ENCODE measurements at places on chromosomes 7 and 10.

GRCh38 chr10:62543571-62544355, 169.6 kb downstream of the ZNF365 start:
- DNase-seq: no peak

DNA sequence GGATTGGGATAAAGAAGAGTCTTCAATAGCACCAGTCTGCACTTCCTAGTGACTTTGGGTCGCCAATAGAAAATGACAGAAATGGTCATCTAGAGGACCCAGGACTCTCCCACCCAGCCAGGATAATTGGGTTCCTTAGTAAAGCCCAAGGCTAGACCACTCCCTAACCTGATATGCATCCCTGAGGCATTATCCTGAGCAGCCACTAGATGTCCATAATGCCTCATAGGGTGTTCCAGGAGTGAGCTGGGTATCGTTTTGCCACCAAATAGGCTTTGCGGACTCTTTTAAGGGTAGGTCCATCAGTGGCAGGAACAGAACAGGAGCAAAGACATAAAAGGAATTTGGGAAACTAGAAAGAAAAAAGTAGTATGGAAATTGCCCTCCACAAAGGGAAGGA, 4.5 kb upstream of the LRRC4 start:
- DNase-seq: no peak

DNA sequence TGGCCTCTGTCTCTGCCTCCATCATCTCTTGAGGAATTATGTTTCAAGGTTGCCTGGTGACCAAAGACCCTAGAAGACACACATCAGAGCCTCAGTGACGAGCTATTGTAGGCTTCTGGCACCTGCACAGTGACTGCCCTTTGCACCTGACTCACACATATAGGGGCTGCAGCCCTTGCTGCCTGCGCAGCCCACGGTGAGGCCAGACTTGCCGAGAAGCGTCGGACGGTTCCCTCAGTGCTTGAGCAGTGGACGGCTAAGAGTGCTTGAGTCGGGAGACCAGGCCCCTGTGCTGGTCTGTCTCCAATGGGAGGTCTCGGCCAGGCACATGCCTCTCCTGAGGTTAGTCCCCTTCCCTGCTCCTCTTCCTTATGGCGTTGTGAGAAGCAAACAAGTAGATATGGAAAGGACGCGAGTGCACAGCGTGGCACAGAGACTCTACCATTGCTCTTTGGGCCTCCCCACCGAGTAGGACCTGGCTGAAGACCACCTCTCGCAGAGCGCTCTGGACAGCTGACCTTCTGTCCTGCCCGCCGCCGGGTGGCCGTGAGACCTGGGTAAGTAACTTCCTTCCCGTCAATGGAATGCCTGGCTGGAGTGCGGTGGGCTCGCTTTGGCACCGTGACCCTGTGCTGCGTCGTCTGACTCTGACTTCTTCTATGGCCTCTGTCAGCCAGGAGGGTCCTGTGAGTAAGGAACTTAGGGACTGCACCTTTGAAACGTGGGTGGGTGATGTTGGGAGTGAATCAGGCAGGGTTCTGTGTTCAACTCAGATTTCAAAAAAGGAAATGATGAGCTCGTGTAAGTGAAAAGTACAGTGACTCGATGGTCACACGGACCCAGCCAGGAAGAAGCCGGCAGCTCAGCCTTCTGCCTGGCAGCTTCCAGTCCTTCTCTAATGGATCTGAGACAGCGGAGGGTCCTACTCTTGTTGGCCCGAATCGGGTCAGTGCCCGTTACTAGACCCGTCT, 33.7 kb downstream of the ZNF775 start:
- DNase-seq: no peak

- DNase-seq: no peak
Observed at GRCh38 chr10:131063311-131063710, 248.2 kb downstream of the TCERG1L start.

DNA sequence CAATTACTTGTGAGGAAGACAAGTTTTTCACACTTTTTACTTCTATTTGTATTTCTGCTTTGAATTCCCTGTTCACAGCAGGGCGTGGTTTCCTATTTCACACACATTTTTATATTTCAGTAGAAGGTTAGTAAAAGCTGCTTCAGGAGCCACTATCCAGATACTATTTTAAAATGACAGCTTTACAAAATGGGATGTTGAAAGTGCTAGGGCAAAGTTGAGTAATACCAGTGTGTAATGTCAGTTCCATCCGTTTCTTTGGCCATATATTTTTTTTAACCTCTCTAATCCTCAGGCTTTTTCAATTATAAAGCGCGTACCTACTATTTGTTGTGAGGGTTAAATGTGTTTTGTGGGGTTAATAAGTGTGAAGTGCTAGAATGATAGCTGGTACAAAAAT, 276.6 kb downstream of the GPR158 start:
- no peak for DNase-seq

DNA sequence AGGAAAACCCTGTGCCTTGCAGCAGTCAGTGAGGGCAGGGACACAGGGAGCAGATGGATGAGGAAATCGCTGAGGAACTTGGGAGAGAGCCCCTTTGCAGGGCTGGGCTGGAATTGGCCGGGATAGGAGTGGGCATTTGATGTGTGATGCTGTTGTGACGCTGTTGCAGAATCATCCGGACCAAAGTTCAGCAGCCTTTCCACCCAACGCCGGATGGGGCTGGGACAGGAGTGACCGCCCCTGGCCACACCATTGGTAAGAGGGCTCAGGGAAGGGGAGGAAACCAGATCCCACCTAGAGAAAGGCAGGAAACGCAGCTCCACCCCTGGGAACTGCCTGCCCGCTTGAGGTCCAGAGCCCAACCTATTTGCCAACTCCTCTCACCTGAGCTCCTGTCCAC, 33.9 kb downstream of the PAX2 start:
- no peak for DNase-seq

- DNase-seq: no peak
Observed at GRCh38 chr7:74284781-74285259, 4.4 kb upstream of the CLIP2 start.

DNA sequence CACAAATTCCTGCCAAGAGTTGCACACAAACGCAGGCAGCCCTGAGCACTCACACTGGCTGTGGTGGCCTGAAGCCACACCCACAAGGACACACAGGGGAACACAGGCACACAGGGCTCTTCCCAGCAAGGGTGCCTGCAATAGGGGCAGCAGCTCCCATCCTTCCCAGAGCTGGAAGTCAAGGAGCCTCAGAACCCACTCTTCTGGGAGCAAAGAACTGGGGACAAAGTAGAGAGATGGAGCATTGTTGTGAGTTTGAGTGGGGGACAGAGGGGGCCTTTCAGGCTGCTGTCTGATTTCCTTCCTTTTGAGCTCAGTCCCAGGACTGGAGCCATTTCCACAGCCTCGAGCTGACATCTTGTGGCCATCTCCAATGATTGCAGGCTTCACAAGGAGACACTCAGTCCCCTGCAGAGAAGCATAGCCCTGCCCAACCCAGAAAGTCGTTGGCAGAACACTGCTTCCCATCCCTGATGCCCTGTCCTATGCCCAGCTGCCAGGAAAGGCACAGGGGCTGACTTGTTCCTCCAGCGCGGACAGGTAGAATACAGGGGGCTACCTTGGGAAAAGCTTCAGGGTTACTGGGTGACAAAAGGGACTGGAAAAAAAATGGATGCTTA, 34.4 kb upstream of the SLF2 start:
- peak; percentile 73 for DNase-seq

- DNase-seq: no peak
Observed at GRCh38 chr10:44745920-44746319, 165.2 kb upstream of the TMEM72 start.

DNA sequence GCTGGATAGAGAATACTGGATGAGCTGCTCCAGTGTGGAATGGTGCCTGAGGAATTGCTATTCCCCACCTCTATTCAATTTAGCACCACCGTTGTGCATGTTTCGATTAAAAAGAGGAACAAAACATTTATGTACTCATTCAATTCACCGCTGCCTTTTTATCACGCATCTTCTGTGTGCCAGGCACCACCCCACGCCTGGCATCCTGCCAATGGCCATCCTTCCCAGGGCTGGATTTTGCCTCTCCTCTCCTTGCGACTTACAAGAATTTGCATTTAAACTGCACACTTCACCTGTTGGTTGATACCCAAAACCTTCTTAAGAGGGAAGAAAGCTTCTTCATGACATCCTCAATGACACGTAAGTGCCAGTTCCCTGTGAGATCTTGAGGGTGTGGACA, 110.2 kb upstream of the DPP6 start:
- DNase-seq: no peak

GRCh38 chr7:157752832-157753291, 416.1 kb downstream of the DNAJB6 start:
- no peak for DNase-seq

DNA sequence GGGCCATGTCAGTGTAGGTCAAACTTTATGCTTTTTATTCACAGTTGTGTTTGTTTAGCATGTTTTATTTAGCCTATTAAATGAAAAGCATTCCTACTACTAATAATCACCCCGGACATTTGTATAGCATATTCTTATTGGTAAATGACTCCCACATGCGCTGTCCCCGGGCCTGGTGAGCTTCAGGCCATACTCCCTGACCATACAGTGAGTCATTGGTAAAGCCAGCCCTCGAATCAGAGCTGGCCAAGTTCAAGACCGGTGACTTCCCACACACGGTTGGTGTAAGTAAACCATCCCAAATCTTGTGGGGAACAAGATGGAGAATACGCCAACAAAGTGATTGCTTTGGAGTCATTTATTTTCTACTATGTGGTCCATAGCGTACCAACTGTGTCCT, 238.7 kb upstream of the TCF7L2 start:
- DNase-seq: no peak

- DNase-seq: no peak
Observed at GRCh38 chr10:108319434-108320222, 1155.1 kb upstream of the SORCS1 start.
